Germinal center (tissue), 1 donor: ENCODE measurements at places on chromosomes 12 and 14.

- no peak for DNase-seq
These were observed 5.9 kb upstream of the PPFIBP1 start for GRCh38 chr12:27517961-27518665.

DNA sequence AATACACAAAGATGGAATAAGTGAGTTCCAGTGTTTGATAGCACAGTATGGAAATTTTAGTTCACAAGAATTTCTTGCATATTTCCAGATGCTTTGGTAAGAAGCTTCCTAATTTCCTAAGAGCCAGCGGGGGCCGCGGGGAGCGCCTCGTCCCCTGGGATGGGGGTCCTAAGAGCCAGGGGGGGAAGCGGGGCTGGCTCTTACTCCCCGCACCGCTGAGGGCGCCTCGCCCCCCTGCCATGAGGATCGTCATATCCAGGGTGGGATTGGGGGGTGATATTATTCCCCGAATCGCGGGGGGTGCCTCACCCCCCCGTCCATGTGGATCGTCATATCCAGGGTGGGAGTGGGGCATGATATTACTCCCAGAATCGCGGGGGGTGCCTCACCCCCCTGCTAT, 100.5 kb upstream of the GNG2 start:
- DNase-seq, result no peak

GRCh38 chr14:41623736-41624135, 17.1 kb downstream of the LRFN5 start:
- DNase-seq, result no peak

- DNase-seq, result no peak
These were observed 21.0 kb downstream of the IGF1 start for GRCh38 chr12:102459314-102459713.

DNA sequence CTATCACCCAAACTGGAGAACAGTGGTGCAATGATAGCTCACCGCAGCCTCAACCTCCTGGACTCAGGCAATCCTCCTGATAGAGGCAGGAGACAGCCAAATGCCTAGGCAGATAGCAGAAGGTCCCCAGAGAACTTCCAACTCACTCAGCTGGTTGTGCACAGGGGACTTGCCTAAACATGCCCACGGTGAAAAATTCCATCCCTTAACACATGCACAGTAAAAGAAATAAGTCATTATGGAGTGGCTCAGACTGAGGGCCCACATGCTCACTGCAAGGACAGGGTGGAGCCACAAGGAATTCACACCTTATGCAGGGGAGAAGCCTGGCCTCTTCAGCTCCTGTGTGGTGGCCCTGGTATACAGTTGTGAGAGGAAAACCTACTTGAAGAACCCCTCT, 525.8 kb upstream of the ATP2B1 start:
- no peak for DNase-seq

GRCh38 chr14:103225476-103225875, 102.2 kb downstream of the TNFAIP2 start:
- DNase-seq, result no peak
